Activated naive CD4-positive, alpha-beta T cell treated with anti-CD3 and anti-CD28 coated beads, Interleukin-2, amount 10 ng/mL, durations not matched to agents 7 days and 5 days (primary cell): ENCODE measurements at places on chromosomes 5 and 9.
A peak's percentile ranks its signal among the peaks of the same experiment; 100 is the strongest.

DNA sequence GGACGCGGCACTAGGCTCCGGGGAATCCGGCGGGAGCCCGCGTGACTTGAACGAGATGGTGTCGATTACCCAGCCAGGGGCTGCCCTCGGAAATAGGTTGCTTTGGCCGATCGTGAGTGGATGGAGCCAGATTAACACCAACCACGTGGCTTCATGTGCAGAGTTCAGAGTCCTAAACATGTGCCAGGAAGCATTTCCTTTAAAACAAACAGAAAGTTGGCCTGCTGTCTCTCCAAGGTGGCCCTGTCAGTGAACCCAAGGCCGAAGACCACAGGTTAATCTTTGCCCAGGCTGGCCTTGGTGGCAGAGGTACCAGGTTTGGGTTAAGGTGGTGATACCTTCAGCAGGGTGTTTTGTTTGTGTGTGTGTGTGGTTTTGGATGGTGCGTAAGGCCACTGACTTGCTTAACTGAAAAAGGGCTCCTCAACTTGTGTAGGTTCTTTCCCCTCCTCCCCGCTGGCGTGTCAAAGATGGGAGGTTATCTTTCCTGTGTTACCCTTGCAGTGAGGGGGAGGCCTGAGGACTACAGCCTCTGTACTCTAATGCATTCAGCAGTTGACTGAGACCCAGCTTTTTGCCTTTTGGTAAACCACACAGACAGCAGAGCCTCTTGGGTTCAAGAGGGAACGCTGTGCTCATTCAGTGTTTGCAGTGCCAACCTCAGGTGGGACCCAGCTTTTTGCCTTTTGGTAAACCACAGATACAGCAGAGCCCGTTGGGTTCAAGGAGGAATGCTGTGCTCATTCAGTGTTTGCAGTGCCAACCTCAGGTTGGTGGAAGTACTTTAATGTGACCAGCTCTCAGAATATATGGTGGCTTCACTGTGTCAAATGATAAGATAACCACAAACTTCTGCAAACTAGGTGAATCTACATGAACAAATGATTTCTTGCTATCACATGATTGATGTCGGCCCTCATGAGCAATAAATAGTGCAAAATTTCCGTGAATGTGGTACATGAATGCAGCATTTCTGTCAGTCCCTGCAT is 1.4 kb downstream of the IQGAP2 start:
- peak overlapping the region; percentile 88 for H3K4me3 ChIP-seq
- peaks cover 30% of the 10 kb centered on the region for H3K36me3 ChIP-seq
- H3K27me3 ChIP-seq = peaks cover 13% of the 10 kb centered on the region
- DNase-seq = peak; percentile 79
- peak overlapping the region; percentile 100 for H3K27ac ChIP-seq

DNA sequence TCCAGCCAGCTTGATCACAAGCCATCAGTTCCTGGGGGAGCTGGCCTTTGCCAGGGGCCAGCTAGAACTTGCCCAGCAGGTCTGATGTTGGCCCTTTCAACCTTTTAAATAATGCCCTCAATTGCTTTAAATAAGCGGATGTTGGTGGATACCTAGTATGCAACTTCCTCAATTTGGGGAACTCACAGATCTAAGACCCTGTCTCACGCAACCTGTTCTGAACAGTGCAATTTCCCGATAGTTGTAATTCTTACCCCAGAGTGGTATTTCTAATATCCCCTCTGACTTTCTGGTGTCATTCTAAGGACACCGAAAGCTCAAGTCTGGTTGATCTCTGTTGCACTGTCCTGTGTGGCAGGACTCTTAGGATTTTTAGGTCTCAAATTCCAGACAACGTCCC is 23.1 kb downstream of the GALNT12 start:
- H3K4me3 ChIP-seq = no peak overlapping the region
- H3K27me3 ChIP-seq = no peaks in the 10 kb centered on the region
- no peak overlapping the region for H3K27ac ChIP-seq
- H3K4me1 ChIP-seq = no peaks in the 10 kb centered on the region
- no peak for DNase-seq

GRCh38 chr5:135266975-135267374 is 132.1 kb downstream of the MACROH2A1 start:
- no peak for DNase-seq
- no peak overlapping the region for H3K27ac ChIP-seq
- H3K27me3 ChIP-seq = peaks cover 41% of the 10 kb centered on the region
- no peaks in the 10 kb centered on the region for H3K36me3 ChIP-seq
- H3K4me1 ChIP-seq = no peaks in the 10 kb centered on the region
- H3K4me3 ChIP-seq = no peak overlapping the region

GRCh38 chr5:56011835-56012234 is 17.1 kb upstream of the IL6ST start:
- H3K36me3 ChIP-seq = peaks cover 10% of the 10 kb centered on the region
- H3K4me1 ChIP-seq = peaks cover 47% of the 10 kb centered on the region
- peak overlapping the region; percentile 22 for H3K4me3 ChIP-seq
- DNase-seq = no peak
- peak overlapping the region; percentile 87 for H3K27ac ChIP-seq

GRCh38 chr5:60674251-60675069 is 25.5 kb downstream of the DEPDC1B start:
- H3K4me3 ChIP-seq = no peak overlapping the region
- H3K27ac ChIP-seq = no peak overlapping the region
- no peaks in the 10 kb centered on the region for H3K27me3 ChIP-seq
- H3K36me3 ChIP-seq = peaks cover 2% of the 10 kb centered on the region

GRCh38 chr5:133321833-133322420 is 270.1 kb downstream of the HSPA4 start:
- H3K27me3 ChIP-seq = peaks cover 11% of the 10 kb centered on the region
- H3K4me3 ChIP-seq = no peak overlapping the region
- no peak for DNase-seq
- H3K36me3 ChIP-seq = no peaks in the 10 kb centered on the region

DNA sequence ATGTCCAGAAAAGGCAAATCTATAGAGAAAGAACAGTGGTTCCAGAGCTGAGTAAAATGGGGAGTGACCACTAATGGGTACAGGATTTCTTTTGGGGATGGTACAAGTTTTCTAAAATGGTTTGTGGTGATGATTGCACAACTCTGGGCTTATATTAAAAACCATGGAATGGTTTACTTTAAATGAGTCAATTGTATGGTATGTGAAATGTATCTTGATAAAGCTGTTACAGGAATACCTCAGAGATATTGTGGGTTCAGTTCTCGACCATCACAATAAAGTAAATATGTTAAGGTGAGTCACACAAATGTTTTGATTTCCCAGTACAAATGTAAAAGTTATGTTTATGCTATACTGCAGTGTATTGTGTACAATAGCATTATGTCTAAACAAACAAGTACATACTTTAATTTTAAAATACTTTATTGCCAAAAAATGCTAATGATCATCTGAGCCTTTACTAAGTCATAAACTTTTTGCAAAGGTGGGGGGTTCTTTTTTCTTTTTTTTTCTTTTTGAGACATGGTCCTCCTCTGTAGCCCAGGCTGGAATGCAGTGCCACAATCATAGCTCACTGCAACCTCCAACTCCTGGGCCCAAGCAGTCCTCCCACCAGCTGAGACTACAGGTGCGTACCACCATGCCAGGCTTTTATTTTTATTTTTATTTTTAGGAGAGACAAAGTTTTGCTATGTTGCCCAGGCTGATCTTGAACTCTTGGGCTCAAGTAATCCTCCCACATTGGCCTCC is 65.9 kb downstream of the SHOC1 start:
- H3K36me3 ChIP-seq = peaks cover 6% of the 10 kb centered on the region
- no peaks in the 10 kb centered on the region for H3K27me3 ChIP-seq
- H3K4me3 ChIP-seq = no peak overlapping the region
- no peaks in the 10 kb centered on the region for H3K4me1 ChIP-seq
- DNase-seq = no peak
- no peak overlapping the region for H3K27ac ChIP-seq

- H3K27me3 ChIP-seq = peaks cover 1% of the 10 kb centered on the region
- peaks cover 54% of the 10 kb centered on the region for H3K4me1 ChIP-seq
- no peak for DNase-seq
- H3K36me3 ChIP-seq = peaks cover 25% of the 10 kb centered on the region
- H3K27ac ChIP-seq = no peak overlapping the region
Measured at GRCh38 chr9:91415290-91415689, 8.3 kb downstream of the NFIL3 start.

- peaks cover 12% of the 10 kb centered on the region for H3K27me3 ChIP-seq
- peaks cover 8% of the 10 kb centered on the region for H3K4me1 ChIP-seq
- no peak for DNase-seq
- no peaks in the 10 kb centered on the region for H3K36me3 ChIP-seq
- H3K27ac ChIP-seq = no peak overlapping the region
Measured at GRCh38 chr9:14749741-14750211, 27.2 kb upstream of the CER1 start.

DNA sequence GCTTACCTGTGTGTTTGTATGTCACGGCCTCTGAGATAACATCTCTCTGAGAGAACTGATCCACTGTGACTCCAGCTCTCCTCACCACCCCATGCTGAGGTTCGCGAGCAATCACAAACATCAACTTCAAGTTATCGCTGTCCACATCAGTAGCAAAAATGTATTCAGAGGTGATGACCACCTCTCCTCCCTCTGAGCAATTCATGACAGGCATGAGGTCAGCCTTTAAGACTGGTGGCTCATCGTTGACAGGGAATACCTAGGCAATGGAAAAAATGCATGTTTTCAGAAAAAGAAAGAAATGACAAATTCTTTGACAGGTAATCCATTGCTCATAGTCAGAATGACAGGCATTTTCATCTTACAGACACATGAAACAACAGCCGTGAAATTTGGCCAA is 90.3 kb upstream of the CER1 start:
- no peak overlapping the region for H3K4me3 ChIP-seq
- H3K36me3 ChIP-seq = no peaks in the 10 kb centered on the region
- H3K27ac ChIP-seq = no peak overlapping the region
- no peaks in the 10 kb centered on the region for H3K4me1 ChIP-seq

DNA sequence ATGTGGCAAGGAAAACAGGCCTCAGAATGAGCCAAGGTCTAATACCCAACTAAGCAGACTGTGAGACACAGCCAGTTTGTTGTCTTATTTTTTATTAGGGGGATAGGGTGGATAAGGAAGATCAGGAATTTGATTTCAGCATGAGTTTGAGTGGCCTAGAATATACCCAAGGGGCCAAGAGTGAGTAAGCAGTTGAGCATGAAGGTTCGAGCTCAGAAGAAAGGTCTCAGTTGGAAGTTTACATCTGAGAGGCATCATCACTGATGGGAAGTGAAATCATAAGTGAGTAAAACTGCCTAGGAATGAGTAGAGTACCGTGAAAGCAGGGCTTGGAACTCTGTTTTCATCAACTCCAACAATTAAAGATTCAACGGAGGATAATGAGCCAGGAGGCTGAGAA is 12.6 kb downstream of the PSMD5 start:
- no peak overlapping the region for H3K27ac ChIP-seq
- H3K27me3 ChIP-seq = no peaks in the 10 kb centered on the region

- no peaks in the 10 kb centered on the region for H3K27me3 ChIP-seq
- H3K4me1 ChIP-seq = no peaks in the 10 kb centered on the region
- H3K27ac ChIP-seq = no peak overlapping the region
- H3K36me3 ChIP-seq = no peaks in the 10 kb centered on the region
- DNase-seq = no peak
Measured at GRCh38 chr5:9626955-9627354, 3.2 kb downstream of the TAS2R1 start.

DNA sequence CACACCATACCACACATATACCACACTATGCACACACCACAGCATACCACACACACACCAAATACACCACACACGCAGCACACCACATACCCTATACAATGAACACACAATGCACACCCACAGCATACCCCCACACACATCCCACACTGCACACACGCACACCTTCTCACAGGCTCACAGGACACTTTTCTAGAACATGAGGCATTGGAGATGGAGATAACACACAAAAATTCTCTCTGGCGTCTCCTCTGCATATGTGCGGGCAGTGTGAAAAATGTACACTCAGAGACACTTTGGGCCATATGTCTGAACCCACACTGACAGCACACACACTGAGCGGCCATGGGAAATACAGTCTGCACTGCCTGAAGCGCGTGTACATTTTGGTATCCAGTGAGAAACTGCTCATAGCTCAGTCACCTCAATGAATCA is 278.1 kb downstream of the GADD45G start:
- H3K36me3 ChIP-seq = no peaks in the 10 kb centered on the region
- no peak overlapping the region for H3K27ac ChIP-seq
- no peak overlapping the region for H3K4me3 ChIP-seq
- H3K4me1 ChIP-seq = no peaks in the 10 kb centered on the region
- peaks cover 11% of the 10 kb centered on the region for H3K27me3 ChIP-seq

GRCh38 chr9:107177857-107178256 is 105.2 kb upstream of the RAD23B start:
- peaks cover 6% of the 10 kb centered on the region for H3K4me1 ChIP-seq
- no peak overlapping the region for H3K27ac ChIP-seq
- H3K4me3 ChIP-seq = no peak overlapping the region
- H3K27me3 ChIP-seq = peaks cover 5% of the 10 kb centered on the region

DNA sequence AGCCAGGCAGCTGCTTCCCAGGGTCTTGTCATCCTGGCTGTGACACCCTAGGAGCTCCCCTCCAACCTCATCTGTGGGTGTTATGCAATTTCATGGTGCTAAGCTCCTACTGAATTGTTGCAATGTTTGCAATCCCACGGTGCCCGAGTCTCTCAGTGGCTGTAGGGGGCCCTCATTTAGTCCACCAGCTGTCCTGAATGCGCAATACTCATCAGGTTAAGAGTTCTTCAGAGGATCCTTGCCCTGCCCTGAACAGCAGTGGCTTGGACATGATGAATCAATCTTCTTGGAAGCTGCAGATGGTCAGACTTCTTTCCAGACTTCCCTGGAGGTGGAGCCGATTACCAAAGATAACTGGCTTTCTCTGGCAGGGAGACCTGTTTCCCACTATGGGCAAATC is 584.1 kb downstream of the CCDC171 start:
- no peaks in the 10 kb centered on the region for H3K36me3 ChIP-seq
- H3K27me3 ChIP-seq = no peaks in the 10 kb centered on the region
- no peaks in the 10 kb centered on the region for H3K4me1 ChIP-seq
- no peak for DNase-seq
- H3K27ac ChIP-seq = no peak overlapping the region

- H3K4me3 ChIP-seq = no peak overlapping the region
- H3K27ac ChIP-seq = no peak overlapping the region
Measured at GRCh38 chr5:41065691-41066335, 5.3 kb downstream of the MROH2B start.

- no peak overlapping the region for H3K4me3 ChIP-seq
- H3K36me3 ChIP-seq = no peaks in the 10 kb centered on the region
- no peak overlapping the region for H3K27ac ChIP-seq
- no peaks in the 10 kb centered on the region for H3K4me1 ChIP-seq
Measured at GRCh38 chr5:167982-168660, 23.2 kb upstream of the LRRC14B start.

DNA sequence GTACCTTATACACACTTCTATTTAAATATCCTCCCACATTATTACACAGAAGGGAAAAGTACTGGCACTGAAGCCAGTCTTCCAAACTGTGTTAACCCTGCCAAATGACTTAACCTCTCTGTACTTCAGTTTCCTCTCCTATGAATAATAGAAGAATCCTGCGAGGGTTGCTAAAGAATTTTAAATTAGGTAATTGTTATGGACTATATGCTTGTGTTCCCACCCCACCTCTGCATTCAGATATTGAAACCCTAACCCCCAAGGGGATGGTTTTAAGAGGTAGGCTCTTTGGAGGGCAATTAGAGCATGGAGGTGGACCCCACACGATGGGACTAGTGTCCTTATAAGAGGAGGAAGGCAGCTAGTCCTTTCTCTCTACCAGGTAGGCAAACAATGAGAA is 72.7 kb downstream of the TTLL11 start:
- H3K4me1 ChIP-seq = no peaks in the 10 kb centered on the region
- no peak overlapping the region for H3K4me3 ChIP-seq
- no peaks in the 10 kb centered on the region for H3K27me3 ChIP-seq
- no peak overlapping the region for H3K27ac ChIP-seq
- H3K36me3 ChIP-seq = no peaks in the 10 kb centered on the region
- DNase-seq = no peak

- no peak overlapping the region for H3K27ac ChIP-seq
- no peak for DNase-seq
- H3K36me3 ChIP-seq = no peaks in the 10 kb centered on the region
- H3K4me1 ChIP-seq = no peaks in the 10 kb centered on the region
- no peak overlapping the region for H3K4me3 ChIP-seq
Measured at GRCh38 chr9:76859860-76860259, 46.1 kb downstream of the PRUNE2 start.
